ENCODE measurements at places on chromosomes 7 and 10.
A peak's percentile ranks its signal among the peaks of the same experiment; 100 is the strongest.

DNA sequence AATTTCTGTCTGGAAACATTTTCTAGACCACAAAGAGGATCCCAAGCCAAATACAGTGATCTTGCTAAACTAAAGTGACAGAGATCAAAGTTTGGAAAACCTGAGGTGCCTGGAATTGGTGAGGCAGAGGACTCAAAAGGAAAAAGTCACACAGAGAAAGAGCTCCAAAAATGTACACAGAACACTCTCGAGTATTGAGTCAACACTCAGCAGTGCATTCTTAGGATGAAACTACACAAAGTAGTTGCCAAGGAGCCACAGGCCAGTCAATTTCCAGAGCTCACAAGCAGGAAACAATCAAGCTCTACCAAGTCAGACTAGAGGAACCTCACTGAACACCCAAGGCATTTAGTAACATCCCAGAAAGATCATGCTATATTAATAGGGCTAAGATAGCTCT is 61.3 kb downstream of the MICU1 start:
- DNase-seq: no peak

GRCh38 chr7:64888901-64889685 is 14.0 kb upstream of the ZNF273 start:
- DNase-seq: no peak

- no peak for DNase-seq
These were observed 9.6 kb downstream of the RET start for GRCh38 chr10:43086321-43086942.

DNA sequence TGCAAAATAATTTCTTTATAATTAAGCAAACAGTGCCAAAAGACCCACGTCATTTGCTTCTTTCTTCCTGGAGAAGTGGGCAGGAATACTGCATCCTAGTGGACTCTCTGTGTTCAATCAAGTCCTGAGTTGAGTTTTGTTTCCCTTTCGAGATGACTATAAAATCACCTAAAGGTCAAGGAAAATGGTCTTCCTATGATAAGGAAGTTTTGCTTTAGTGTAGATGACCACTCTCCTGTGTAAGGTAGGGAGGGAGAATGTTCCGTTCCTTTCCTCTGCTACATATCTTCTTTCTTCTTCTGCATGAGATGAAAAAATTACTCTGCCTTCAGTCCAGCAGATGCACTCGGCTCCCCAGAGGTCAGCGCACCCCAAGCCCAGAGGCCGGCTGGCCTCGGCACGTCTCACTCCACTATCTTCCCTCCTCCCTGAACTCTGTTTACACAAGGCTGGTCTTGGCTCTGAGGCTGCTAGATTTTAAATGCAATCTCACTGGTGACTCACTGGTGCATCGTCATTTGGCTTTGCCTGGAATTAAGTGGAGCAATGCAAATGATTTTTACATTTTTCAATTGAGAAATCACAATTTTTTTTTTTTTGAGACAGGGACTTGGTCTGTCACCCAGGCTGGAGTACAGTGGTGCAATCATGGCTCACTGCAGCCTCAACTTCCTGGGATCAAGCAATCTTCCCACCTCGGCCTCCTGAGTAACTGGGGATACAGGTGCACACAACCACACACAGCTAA is 18.6 kb upstream of the VDAC2 start:
- peak; percentile 2 for DNase-seq

GRCh38 chr7:113060100-113060499 is 26.5 kb downstream of the GPR85 start:
- no peak for DNase-seq

GRCh38 chr7:22137466-22137865 is 191.8 kb upstream of the CDCA7L start:
- no peak for DNase-seq

GRCh38 chr7:7427363-7427762 is 108.3 kb downstream of the COL28A1 start:
- DNase-seq: no peak

DNA sequence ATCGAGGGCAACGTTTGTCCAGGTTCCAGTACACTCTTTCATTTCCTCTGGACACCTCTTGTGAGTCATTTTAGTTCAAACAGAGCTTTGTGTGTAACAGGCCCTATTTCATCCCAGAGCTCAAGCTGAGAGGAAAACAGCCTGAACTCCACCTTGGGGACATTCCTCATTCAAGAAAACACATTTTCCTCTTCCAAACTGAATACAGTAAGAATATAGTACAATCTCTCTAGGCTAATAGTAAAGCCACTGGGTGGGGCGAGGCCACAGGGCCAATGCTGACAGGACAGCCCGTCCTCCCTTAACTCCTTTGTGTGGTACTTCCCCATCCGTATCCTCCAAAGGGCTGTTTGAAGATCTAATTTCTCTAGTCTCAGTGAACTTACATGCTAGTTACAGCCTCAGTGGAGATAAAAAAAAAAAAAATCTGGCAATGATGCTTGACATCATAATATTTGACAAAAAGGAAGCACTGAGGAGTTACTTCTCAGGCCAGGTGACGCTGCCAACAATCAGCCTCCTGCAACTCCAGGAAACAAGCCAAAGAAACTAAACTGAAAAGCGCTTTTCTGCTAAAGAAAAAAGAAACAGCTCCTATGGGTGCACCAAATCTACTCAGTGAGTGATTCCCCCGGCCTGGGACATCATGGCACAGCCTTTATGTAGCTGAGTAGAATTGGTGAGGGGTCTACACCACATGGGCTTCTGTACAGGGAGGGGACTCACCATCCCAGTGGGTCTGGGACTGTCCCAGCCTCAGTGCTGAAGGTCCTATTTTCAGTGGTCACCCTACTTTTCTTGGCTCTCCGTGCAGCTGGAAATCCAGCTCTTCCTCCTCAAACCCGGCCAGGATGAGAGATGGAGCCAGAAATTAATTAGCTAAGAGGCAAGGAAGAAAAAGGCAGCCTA is 238.2 kb upstream of the NEBL start:
- no peak for DNase-seq

DNA sequence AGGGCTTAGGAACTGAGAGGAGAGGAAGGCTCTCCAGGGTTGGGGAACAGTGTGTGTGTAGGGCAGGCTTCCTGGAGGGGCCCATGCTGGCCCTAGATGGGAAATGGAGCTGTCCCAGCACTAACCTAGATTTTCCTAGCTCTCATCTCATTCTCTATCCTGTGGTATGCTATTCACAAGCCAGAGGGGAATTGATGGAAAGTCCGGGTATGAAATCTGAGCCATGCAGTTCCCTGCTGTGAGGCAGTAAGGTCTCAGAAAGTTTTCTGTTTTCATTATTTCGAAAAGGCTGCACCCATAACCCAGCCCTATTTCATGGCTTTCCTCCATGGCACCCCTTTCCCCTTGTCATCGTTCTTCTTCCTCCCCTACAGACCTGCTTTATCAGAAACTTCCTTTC is 220.3 kb downstream of the RPS24 start:
- no peak for DNase-seq

GRCh38 chr10:36462194-36462593 is 663.2 kb upstream of the ANKRD30A start:
- DNase-seq: no peak

DNA sequence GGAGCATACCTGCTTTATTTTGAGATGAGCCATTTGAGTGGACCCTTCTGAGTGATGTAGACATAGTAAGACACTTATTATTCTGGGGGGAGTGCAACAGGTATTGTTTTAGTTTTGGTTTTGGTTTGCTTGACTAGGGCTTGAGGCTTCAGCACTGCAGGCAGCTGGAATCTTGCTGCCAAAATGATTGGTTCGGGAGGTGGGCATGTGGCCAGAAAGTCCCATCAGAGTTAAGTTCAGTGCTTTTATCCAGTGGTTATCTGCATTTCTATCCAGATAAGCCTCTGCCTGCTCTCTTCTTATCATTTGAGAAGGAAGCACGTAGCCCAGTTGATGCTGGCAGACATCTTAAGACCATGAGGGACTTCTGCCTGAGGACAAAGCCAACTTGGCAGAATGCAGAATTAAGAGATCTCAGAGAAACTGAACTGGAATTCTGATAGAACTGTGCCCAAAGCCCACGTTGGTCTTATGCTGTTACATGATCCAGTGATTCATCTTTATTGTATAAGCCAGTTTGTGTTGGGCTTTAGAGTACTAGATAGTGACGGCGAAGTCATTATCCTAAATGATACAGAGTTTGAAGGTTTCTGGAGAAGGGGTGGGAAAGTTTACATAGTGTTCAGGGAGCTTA is 9.6 kb upstream of the JAZF1 start:
- DNase-seq: no peak

DNA sequence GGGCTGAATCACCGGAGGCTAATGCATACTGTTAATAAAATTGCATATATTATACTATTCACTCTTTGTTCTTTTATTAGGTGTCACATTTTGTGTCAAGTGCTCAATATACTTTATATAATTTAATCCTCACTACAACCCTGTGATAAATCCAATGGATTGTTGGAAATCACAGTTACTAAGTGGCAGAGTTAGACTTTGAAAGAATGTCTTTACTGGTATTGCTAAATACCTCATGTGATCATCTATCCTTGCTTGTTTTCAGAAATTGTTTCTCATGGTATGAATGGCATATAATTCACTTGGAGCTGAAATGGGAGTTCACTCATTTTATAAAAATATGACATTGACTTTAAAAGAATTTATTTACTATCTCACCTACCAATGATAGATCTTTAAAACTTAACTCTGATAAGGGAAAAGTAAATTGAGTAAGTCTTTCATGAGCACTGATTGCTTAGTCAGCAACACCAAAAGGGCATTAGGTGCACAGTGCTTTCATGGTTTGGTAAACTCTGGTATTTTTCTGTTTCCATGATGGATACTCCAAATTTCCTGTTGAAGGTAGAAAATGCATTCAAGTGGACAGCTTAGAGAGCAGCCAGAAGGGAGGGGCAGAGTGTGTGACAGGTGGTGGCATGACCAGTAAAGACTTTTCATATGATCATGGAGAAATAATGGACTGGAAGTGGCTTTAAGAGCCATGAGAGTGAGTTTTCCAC is 22.6 kb downstream of the ENKUR start:
- no peak for DNase-seq

DNA sequence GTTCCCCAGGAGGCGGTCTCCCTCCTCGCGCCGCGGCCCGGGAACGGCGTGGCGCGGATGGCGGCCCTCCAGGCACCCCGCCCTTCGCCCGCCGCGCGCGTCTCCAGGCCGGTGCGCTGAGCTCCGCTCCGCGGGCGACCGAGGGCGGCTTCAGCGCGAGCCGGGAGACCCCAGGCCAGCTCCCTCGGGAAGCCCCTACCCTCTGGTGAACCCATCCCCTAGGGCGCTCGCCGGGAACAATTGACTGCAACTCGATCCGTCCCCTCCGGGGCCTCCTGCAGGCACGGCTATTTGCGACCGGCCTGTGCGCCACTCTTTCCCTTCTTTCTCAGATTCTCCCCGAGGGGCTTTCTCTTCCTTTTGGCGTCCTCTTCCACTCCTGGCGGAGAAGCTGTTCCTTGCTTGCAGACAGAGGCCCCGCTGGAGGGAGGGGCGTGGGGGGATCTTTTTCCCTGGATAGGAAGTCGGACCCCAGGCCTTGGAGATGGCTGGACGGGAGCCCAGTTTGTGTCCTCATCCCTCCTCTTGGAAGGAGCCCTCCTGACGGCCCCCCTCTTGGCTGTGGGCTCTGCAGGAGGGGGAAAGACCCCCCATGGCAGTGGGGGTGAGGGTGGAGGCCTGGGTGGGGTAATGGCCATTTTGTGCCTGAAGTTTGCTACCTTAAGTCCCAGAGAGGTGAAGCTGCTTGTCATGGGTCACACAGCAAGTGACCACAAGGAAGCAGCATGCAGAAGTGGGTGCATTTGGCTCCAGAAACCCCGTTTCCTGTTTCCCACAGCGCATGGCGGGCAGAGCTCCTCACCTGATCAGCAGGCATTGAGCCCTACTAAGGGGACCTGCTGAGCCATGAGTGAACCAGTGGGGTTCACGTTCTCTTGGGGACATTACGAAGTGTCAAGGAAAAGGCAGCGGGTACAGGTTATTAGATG is 171.2 kb upstream of the TNRC18 start:
- DNase-seq: no peak

- DNase-seq: no peak
These were observed 266.0 kb downstream of the USP6NL start for GRCh38 chr10:11345224-11346054.

DNA sequence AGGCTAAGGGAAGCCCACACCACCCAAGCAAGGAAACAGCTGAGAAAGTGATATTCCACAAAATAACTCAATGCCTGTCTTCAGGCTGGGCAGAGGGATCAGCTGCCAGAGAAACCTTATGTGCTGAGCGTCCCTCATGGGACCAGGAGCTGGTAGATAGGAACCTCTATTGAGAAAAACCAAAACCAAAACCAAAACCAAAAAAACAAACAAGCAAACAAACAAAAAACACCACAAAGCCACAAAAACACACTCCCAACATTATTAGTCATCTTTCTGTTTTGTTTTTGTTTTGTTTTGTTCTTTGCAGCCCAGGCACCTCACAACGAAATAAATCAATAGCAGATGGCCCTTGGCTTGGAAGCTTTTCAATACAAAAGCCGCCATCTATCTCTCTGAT is 760.8 kb upstream of the CELF2 start:
- no peak for DNase-seq

- no peak for DNase-seq
These were observed 139.8 kb downstream of the ADARB2 start for GRCh38 chr10:1597370-1598146.

DNA sequence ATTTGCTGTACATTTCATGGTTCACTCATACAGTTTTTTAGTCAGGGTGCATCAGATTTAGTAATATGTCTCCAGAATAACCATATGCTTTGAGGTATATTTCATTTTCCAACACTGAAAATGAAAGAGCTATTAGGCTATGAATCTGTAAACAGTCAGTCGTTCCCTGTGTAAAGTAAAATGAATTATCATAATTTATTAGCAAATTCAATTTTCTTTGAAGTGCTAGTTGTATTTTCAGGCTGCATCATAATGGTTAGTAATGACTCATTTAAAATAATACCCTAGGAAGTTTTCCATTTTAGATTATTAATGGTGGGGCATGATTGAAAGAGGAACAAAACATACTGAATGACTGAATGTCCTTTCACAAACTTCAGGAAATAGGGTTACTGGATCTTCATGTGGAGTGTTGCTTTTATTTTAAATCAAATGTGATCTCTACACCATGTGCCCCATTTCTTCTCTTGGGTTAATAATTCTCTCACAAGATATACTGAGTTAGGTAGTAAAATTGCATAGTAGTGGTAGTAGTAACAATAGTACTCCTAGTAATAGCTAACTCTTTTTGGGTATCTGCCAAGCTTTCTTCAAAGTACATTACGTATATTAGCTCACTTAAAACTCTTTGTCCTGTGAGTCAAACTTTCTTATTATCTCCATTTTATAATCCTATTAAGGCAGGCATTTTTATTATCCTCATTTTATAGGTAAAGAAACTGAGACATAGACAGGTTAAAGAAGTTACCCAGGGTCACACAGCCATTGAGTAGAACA is 476.5 kb downstream of the SUGCT start:
- no peak for DNase-seq

- DNase-seq: peak; percentile 76
These were observed at the start of gene LRRD1 for GRCh38 chr7:92178928-92179924. Gene LRRD1 (minus strand): TSS chr7:92179142. CDS start chr7:92165202, 13,940 bp downstream.

DNA sequence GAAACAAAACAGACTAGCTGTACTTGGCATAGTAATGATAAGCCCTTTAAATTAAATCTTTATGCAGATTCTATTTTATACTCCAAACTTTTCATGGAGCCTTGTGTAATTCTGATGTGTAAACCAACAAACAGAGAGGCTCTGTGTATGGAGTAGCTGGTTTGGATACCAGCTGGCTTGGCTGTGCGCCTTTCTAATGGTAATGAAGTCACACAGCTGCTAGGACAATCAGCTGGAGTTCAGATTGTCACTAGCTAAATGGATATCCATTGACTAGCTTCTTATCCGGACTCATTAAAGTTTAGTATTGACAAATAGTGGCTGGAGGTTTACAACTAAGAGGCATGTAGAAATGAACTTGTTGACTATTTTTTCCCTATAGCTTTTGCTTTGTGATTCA is 398.4 kb downstream of the DGKB start:
- peak; percentile 35 for DNase-seq
